Inflammatory macrophage (primary cell): ENCODE measurements at places on chromosomes 16 and 17.

DNA sequence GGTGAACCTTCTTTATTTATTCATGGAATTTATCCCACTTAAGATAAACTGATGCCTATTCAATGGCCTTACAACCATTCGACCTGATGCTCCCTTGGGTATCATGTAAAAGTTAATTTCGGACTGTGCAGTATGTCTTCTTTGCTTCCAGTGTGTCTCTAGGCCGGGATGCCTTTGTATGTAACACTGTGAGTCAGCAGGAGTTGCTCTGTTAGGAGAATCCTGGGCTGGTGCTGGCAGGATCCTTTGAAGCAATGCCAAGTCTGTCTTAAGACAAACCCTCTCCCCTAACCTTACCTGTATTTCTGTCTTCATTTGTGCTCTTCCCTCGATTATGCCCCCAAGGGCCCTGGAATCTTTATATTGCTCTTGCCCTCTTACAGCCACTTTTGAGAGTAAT is 37.9 kb upstream of the ABCA8 start:
- DNase-seq, result no peak

GRCh38 chr17:48878920-48879898 is 13.4 kb upstream of the ATP5MC1 start:
- peak; percentile 67 for DNase-seq

DNA sequence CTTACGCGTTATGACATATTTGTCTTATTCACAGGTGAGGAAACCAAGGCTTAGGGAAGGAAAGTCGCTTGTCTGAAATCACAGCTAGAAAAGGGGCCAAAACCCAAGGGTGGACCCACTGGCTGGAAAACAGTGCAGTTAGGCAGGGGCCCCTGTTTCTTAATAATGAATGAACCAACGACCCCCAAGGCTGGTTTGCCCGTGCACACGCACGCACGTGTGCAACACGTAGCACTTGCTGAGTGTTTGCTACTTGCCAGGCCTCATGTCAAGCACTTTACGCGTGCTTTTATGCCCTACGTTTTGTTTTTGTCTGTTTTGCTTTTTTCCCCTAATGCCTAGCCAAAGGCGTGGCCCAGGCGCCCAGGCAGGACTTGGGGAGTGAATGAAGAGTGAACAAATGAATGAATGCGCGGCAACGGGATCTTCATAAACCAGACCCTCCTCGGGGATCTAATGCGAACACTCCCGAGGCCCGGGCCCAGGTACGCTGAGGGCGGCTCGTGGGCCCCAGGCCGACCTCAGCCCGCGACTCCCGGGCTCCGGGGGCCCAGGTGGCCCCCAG is 571 bp upstream of the USP10 start:
- no peak for DNase-seq

DNA sequence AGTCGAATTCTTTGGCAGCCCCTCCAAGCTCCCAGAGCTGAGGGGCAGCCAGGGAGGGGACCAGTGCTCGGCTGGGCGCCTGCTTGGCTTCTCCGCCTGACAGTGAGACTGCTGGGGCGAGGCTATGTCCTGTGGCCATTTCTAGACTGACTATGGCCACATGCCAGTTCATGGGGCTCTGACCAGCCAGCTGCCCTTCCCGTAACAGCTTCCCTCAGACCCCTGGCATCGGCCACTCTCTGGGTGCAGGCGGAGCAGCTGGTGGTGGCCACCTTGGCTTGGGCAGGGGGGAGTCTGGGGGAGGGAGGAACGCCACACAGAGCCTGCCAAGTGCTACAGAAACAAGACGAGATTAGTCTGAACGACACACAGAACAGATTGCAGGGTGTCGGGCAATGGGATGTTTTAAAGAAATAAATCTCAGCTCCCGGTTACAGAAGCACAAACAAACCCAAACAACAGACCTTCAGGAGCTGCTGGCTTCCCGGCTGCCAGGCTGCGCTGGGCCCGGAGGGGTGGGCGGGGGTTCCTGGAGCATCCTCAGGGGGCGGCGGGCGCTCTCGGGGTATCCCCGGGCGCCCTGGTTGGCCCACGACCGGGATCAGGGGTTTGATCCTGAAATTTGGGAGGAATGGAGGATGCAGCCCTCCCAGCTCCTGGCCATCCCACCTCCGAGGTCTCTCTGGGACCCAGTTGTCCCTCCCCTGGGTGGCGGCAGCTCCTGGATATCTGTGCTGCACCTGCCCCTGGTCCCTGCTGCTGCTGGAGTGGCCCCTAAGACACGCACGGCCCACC is 34.5 kb downstream of the TBC1D16 start:
- no peak for DNase-seq

DNA sequence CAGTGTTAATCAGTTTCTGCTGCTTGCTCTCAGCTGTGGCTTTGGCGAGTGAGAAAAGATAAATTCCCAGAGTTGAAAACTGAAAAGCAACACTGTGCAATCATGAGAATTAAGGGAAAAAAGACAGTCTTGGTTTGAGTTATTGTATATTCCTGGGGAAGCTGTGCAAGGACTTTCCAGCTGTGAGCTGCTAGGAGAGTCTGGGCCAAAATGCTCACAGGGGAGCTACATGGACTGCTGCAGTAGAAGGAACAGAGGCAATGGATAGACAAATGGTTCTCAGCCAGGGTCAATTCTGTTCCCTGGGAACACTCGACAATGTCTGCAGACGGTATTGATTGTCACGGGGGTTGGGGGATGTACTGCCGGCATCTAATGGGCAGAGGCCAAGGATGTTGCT is 102.0 kb upstream of the ADAMTS18 start:
- no peak for DNase-seq

DNA sequence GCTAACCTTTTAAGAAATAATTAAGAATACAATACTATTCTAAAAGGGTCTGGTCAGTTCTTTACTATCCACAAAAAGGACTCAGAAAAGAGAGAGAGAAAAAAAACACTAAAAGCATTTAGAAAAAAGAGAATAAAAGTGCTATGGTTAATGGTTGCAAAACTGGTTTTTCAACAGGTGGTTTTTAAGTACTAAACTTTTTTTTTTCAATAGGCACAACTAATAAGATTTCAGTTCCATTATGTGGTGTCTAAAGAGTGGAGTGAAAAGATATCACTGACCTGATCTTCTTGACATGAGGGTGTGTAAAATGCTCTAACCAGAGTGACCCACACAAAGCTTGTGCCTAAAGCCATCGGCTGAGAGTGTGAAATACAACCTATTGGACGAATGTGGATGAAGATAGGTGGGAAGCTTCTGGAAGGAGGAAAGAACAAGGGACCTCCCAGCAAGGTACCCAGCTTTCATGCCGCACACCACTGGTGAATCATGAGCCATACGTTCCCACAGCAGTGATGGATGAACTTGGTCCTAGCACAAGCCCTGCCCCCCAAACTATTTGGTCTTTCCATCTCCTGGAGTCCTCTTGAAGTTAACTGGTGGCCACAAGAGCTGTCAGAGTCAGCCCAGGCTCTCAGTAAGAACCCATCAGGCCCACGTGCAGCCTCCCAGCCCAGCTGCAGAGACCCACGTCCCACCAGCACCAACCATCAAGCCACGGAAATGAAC is 103.0 kb downstream of the ZFHX3 start:
- DNase-seq, result no peak

DNA sequence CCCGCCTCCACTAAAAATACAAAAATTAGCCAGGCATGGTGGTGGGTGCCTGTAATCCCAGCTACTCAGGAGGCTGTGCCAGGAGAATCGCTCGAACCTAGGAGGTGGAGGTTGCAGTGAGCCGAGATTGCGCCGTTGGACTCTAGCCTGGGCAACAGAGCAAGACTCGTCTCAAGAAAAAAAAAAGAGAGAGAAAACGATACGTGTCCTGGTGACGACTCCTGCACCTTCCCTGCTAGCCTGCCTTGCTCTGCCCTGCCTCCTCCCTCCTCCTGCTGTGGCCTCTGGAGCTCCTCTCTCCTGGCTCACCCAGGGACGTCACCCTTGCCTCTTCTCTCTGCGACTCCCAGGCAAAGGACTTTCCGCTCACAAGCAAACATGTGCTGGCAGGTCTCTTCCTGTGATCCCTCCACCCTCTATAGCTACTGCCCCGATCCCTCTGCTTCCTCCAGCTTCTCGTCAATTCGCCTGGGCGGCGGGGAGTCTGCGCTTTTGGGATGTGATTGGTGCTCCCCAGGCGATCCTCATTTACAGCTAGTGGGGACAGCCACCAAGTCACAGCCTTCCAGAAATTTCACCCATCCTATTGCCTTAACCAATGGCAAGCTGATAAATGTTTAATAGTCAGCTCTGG is 25.5 kb upstream of the CBX4 start:
- DNase-seq, result no peak

DNA sequence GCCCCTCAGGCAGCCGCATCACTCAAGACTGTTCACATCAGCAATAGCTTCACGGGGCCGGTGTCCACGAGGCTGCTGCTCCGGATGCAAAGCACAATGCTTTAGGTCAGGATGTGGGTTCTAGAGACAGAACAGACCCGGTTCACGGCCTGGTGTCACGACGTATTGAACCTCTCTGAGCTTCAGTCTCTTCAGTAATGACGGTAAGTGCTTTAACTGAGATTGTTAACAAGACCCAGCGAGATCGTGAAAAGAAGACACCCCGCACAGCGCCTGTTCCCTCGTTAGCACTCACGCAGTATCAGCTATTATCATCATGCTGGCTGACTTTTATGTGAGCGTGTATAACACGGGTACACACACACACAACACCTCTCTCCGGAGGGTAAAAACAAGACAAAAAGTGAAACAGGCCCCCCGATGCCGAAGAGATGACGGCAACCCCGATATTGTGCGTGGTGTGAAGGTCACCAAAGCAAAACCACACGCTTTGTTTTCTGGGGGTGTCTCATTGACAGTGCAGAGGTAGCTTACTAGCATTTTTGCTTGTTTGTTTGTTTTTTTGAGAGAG is 21.4 kb upstream of the ABR start:
- DNase-seq, result no peak

- DNase-seq, result no peak
Observed at GRCh38 chr17:68094481-68095078, 59.0 kb downstream of the KPNA2 start.

DNA sequence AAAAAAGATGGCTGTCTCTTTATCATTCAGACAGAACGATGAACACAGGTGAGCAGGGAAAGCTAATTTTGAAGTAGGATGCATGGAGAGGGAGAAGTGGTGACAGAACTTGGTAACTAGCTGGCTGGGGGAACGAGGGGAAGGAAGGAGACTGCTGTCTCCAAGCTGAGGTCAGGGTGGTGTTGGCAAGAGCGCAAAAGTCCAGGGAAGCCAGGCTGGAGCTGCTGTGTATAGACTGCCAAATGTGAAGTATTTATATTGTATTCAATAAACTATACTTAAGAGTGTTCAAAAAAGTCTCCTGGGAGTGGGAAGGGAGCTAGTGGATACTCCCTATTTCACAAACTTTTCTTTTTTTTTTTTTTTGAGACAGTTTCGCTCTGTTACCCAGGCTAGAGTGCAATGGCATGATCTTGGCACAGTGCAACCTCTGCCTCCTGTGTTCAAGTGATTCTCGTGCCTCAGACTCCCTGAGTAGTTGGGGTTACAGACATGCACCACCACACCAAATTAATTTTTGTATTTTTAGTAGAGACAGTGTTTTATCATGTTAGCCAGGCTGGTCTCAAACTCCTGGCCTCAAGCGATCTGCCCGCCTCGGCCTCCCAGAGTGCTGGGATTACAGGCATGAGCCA is 8.2 kb downstream of the TMEM106A start:
- no peak for DNase-seq

- no peak for DNase-seq
Observed at GRCh38 chr17:76524598-76525512, 12.7 kb downstream of the CYGB start.

DNA sequence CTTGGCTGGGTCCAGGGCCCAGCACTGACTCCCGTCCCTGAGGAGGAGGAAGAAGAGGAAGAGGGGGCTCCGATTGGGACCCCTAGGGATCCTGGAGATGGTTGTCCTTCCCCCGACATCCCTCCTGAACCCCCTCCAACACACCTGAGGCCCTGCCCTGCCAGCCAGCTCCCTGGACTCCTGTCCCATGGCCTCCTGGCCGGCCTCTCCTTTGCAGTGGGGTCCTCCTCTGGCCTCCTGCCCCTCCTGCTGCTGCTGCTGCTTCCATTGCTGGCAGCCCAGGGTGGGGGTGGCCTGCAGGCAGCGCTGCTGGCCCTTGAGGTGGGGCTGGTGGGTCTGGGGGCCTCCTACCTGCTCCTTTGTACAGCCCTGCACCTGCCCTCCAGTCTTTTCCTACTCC is 8.5 kb downstream of the HIRIP3 start:
- no peak for DNase-seq

DNA sequence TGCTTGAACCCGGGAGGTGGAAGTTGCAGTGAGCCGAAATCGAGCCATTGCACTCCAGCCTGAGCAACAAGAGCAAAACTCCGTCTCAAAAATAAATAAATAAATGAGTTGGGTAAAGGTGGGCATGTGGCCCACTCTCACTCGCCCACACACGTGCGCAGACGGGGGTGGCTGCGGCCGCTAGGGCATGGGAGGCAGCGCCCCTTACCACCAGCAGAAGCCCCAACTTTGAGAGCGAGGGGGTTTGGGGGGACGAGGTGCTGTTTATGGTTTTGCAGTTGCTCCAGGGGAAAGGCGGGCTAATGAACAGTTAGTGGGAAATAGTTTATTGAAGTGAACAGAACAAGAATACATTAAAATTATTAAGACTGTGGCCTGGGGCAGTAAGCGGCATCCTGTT is 14.9 kb upstream of the RBFOX3 start:
- DNase-seq, result no peak

GRCh38 chr16:54936201-54936978 is 5.7 kb downstream of the IRX5 start:
- no peak for DNase-seq

- peak; percentile 78 for DNase-seq
Observed at GRCh38 chr17:57832314-57833178, 17.3 kb downstream of the MRPS23 start.

GRCh38 chr17:164303-165235 is 16.9 kb downstream of the DOC2B start:
- DNase-seq, result peak; percentile 50

GRCh38 chr16:88479793-88480760 is 27.0 kb downstream of the ZFPM1 start:
- no peak for DNase-seq

DNA sequence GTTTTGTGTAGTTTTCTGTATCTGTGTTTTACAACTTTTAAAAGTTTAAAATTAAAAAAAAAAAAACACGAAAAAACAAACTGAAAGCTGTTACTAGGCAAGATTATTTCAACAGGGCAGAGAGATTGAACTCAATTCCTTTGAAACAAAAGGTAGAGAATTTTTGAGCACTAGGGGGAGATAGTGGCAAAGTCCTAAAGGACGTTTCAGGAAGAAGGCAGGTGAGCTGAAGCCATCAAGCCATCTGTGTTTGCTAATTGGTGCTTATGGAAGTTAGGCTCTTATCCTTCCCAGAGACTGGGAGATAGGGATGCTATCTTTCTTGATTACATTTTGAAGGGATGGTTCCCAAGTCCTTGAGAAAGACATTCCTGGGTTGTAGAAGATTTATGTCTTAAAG is 70.6 kb upstream of the CLEC3A start:
- no peak for DNase-seq

DNA sequence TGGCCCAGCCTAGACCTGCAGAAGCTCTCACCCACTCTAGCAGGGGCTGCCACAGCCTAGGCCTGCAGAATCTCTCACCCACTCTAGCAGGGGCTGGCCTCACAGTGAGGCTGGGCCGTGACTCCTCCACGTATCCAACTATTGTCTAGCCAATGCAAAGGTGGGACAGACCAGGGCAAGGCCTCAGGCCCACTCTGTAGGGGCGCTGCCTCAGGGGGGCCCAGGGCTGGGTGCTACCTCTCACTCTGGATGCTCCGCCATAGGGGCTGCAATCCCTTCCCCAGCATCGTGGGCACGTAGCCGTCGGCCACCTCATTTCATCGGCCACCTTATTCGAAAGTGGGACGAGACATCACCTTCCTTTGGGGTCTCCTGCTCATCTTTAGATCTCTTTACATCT is 51.7 kb downstream of the RPH3AL start:
- DNase-seq, result no peak

- peak; percentile 50 for DNase-seq
Observed at GRCh38 chr17:8105957-8106398, 12.3 kb downstream of the ALOXE3 start.
